ENCODE measurements at places on chromosomes 5 and 9.

- DNase-seq = no peak
These were observed 1.6 kb upstream of the ADAMTS2 start for GRCh38 chr5:179346875-179347274.

- no peak for DNase-seq
These were observed 203.4 kb upstream of the NMUR2 start for GRCh38 chr5:152608458-152608857.

- no peak for DNase-seq
These were observed 79.8 kb upstream of the CAST start for GRCh38 chr5:96582343-96582742.

DNA sequence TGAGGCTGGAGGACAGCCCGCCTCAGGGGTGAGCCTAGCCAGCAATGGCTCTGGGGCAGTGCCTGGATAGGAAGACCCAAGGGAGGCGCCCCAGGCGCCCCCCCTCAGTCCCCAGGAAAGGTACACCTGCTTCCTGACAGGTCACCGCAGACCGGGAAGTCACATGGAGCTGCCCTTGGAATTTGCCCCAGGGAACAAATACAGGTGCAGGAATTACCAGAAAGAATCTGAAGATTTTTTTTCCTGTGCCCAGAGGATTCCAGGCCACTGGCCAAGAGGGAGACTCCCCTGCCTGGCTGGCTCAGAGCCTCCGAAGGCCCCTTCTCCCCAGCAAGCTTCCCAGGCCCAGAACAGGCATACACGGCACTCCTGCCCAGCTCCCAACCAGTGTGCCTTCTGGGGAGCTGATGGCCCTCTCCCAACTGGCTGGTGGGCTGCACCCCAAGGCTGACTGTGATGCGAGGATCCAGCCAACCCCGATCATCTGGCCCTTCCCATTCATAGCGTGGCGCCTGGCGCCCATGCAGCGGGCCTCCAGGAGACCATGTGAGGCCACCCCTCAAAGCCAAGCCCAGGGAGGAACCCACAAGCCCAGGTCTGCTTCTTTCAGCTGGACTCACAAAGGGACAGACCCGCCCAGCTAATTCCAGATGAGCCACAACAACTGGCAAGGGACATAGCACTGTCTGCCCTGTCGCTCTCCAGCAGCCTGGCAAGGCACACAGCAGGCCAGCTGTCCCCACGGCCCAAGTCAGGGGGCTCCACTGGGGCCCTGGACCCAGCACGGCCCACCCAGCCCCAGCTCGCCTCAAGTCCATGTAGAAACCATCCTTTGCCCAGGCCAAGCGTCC lies 2.3 kb downstream of the TPRN start:
- no peak for DNase-seq

DNA sequence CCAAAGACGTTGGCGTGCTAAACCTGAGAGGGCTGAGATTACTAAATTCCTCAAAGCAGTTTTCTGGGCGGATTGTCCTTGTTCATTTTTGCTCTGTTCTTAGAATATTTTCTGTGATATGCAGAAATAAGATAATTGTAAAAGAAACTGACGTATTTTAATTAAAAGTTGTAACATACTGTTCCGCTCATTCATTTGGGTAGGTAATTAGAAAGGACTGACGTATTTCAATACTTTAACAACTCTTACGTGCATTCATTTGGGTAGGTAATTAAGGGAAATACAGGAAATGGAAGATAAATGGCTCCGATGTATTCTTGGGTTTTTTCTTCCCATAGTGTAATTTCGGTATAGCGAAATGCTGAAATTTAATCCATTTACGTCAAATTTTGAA lies 1.1 kb downstream of the OSTF1 start:
- no peak for DNase-seq

DNA sequence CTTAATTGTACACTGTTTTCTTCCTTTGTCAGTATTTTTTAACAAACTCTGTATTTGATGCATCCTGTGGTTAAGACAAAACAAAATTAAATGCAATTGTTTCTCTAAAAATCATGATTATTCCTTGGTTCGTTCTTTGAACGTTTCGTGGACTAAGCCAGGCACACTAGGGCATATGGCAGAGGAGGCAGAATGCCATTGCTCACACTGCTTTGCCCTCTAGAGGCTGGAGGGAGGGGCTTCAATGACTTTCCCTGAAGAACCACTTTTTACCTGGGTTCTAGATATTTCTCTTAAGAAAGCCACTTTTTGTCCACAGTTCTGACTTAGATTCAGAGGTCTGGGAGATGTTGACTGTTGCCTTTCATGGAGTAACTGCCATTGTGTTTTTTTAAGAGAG lies 236.2 kb upstream of the ADAMTSL1 start:
- no peak for DNase-seq

GRCh38 chr9:94888775-94889174 lies 162.3 kb downstream of the AOPEP start:
- no peak for DNase-seq

DNA sequence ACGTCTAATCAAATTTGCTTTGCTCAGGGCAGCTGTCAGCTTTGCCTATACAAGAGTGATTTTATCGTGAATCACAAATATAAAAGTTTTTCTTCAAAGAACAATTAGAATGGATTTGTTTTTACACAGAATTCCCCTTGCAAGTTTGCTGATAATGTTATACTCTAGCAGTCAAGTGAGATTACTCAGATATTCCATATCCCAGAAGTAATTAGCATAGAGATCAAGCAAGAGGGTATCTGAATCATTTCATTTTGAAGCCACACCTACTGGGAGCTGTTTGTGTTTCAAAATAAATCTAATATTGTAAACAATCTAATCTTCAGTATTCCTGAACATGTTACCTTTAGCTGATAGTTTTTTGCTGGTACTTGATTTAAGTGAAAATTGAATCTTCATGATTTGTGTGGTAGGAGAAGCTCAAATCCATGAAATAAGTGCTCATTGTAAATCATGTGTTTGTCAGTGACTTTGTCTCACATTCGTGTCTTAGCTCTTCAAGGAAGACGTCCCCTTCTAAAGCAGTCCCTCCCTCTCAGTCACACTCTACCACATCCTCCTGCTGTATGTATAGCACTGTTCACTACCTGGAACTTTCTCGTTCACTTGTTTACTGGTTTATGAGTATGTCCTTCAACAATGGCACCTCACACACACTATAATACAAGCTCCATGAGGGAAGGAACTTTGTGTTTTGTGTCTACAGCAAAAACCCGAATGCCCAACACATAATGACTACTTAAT lies 3.3 kb upstream of the TTC39B start:
- DNase-seq = no peak

DNA sequence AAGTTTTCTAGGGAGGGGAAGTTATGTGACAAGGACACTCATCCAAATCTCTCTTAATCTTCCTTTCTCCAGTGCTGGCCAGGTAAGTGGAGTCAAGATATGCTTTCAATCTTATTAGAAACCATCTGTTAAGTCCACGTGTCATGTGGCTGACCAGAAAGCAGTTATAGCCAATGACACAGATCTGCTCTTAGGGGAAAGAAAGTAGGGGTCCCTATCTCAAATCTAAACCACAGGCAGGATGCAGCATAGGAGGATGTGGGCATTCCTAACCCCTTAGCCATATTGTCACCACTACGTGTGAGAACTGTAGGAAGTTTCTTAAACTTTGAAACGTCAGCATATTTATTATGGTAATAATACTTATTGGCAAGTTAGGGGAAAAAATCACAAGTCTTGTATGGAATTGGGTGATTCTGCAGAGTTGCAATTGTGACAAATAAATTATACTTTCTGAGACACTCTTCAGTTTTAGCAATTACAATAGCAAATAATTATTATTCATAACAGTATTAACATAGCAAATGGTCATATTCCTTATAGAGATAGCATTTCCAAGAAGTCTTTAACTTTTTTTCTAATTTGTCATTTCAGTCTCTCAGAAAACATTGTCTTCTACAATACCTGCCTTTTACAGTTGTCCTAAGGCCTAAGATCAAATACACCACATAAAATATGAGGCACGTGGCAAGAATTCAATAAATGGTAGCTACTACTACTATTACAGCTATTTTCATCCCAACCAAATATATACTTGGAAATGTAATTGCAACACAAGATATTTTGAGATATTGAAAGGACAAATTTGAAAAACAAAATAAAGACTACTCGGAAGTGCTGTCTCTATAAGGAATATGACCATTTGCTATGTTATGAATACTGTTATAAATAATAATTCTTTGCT lies 236.9 kb downstream of the PDE4D start:
- DNase-seq = no peak

DNA sequence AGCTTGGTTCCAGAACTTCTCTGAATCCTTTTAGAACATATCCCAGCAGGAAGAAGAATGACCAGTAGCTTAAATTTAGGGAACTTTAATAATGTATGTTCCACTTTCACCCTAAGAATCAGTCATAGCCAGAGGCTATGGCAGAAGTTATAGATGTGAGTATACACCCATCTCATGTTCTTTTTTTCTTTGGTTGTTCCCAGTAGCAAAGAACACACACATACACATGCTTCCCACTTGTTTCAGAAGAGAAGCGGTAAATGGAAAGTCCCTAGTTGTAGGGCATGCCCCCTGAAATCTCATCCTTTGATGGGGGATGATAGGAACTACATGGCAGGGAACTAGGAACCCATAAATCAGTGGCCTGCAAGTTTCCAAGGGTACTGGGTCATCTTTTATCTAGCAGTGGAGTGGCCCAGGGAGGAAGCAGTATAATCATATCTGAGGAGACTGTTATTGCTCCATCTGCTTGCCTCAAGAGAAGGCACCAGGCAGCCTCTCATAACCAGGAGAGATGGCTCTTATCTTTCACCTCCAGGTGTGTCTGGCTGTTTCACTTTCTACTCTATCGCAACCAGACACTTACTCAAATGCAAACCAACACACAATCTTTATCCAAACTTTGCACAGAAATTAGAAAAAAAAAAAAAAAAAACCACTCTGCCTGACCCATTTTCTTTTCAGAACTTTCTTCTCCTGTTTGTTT lies 109.5 kb downstream of the SNCAIP start:
- DNase-seq = no peak

- DNase-seq = no peak
These were observed 132.4 kb downstream of the GABBR2 start for GRCh38 chr9:98576354-98576753.

DNA sequence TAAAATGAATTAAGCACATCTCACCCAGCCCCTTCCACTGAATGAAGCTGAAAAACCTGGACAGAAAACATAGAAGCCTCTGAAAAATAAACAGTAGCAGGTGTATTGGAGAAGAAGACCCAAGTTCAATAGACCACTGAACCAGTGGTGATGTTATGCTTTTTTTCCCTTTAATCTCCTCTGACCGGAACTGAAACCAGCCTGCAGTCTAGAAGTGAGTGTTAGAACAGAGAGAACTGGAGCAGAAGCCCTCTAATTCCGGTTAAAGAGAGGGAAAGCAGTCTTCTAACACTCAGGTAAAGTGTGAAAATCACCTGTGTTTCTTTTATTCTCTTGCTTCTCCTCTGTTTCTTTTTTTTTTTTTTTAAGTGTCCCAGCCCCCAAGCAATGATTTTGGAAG lies 83.5 kb upstream of the CCL21 start:
- DNase-seq = no peak

- DNase-seq = peak; percentile 48
These were observed 391 bp upstream of the NRG2 start for GRCh38 chr5:140043508-140043872.

DNA sequence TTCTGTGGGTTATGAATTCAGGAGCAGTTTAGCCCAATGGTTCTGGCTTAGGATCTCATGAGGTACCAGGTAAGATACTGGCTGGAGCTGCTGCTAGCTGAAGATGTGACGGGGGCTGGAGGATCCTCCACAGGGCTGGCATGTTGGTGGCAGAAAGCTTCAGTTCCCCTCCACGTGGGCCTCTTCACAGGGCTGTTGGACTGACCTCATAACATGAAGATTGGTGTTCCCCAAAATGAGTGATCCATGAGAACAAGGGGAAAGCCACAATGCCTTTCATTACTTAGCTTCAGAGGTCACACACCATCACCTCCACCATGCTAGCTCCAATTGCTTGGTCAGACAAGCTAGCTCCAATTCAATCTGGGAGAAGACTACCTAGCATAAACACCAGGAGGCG lies 8.5 kb upstream of the S100Z start:
- no peak for DNase-seq

DNA sequence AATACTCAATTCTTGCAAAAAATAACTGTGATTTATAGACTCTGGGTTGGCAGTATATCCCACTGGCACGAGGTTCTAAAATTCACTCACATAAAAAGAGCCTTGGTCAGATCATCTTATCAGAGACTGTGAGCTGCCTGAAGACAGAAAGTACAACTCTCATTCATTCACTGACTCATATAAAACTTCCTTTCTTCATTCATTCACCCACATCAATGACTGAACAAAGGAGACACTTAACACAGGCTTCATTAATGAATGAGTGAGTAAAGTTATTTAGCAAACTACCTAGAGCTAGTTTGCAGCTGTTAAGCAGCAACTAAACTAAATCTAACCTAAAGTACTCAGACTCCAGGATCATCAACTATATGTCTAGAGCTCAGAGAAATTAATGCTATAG lies 214.7 kb downstream of the DENND1A start:
- DNase-seq = no peak

DNA sequence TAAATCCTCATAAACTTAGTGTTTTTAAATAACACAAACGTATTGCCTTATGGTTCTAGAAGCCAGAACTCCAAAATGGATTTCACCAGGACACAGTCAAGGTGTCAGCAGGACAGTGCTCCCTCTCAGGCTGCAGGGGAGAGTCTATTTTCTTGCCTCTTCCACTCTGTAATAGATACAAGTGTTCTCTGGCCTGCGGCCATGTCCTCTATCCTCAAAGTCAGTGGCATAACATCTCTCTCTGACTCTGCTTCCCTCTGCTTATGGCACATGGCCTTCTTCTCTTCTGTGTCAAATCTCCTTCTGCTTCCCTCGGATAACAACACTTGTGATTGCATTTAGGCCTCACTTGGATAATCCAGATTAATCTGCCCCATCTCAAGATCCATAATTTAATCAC lies 129.4 kb upstream of the OR13F1 start:
- DNase-seq = no peak

DNA sequence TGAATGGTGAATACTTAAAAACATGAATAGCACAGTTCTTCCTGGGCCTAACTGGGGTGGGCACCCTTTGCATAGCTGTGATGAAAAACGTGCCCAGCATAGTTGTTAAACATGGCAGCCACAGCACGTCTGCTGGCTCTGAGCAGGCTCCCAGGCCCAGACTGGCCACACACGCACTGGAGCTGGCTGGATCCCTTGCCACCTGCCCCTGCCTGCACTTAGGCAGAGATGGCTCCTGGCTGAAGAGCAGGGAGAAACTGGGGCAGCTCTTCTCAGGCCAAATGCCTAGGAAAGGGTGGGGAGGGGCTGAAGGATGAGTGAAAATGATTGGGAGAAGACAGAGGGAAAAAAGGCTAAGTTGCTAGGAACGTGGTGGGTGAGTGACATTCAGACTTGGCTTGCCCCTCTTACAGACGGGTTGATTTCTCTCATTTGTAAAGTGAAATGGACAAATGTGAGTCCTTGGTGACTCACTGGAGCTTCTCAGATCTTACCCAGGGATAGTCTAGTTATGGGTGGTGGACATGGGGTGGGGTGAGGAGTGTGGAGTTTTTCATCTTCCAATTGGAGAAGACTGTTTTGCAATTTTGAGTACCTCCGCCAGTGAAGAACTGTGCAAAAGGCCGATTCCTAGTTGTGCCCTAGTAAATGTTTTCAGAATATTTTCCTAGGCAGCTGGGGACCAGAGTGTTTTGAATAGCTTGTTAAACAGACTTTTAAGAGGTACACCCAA lies 42.4 kb downstream of the TRIO start:
- no peak for DNase-seq
